ENCODE measurements at places on chromosomes 13 and 19.
A peak's percentile ranks its signal among the peaks of the same experiment; 100 is the strongest.

GRCh38 chr13:112928020-112928971 lies 40.7 kb upstream of the MCF2L start:
- peak; percentile 10 for DNase-seq

- DNase-seq, result peak; percentile 46
Measured at GRCh38 chr19:47230054-47230920, 712 bp downstream of the BBC3 start.

DNA sequence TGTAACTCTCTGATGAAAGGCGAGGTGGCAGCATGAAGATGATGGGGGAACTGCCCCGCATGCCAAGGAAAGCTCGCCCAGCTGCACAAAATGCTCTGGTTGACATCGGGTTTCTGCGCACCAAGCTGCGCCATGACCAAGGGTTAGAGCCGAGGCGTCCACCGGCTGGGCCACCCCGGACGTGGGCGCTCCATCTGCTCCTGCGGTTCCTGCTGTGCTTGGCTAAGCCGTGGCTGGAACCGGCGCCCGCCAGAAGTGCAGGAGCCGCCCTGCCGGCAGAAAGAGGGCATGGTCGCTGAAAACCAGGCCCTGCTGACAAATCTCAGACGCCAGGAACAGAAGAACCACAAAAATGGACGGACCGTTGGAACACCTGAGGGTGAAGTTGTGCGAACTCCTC lies 57.9 kb downstream of the ZNF100 start:
- DNase-seq, result no peak

DNA sequence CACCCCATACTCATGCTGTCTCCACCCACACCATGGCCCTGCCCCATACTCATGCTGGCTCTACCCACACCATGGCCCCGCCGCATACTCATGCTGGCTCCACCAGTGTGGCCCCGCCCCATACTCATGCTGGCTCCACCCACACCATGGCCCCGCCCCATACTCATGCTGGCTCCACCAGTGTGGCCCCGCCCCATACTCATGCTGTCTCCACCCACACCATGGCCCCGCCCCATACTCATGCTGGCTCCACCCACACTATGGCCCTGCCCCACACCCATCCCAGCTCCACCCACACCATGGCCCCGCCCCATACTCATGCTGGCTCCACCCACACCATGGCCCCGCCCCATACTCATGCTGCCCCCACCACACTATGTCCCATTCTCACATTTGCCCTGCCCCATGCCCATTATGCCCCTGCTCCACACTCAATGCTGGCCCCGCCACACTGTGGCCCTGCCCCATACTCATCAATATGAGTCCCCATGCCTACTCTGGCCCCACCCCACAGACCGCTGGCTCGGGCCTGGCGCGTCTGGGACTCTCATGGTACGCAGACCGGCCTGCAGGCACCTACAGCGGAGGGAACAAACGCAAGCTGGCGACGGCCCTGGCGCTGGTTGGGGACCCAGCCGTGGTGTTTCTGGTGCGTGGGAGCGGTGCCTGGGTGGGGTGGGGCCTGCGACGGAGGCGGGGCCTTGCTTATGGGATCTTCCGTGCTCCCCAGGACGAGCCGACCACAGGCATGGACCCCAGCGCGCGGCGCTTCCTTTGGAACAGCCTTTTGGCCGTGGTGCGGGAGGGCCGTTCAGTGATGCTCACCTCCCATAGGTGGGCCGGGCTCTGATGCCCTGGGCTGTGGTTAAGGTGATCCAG lies 3.7 kb upstream of the ARHGAP45 start:
- no peak for DNase-seq

GRCh38 chr19:41341669-41342490 lies 11.8 kb downstream of the TGFB1 start:
- no peak for DNase-seq

- DNase-seq, result peak; percentile 28
Measured at GRCh38 chr19:44644402-44645016, 799 bp downstream of the PVR start.

DNA sequence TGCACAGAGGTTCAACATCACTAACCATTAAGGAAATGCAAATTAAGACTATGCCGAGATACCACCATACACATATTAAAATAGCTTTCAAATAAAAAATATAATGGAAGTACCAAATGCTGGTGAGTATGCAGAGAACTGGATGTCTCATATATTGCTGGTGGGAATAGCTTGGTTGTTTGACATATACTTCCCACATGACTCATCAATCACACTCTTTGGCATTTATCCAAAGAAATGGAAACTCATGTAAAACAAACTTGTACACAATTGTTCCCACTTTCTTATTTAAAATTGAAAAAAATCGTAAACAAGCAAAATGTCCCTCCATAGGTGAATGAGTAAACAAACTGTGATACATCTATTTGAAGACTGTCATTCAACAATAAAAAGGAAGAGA lies 982.6 kb upstream of the ATXN8OS start:
- no peak for DNase-seq

DNA sequence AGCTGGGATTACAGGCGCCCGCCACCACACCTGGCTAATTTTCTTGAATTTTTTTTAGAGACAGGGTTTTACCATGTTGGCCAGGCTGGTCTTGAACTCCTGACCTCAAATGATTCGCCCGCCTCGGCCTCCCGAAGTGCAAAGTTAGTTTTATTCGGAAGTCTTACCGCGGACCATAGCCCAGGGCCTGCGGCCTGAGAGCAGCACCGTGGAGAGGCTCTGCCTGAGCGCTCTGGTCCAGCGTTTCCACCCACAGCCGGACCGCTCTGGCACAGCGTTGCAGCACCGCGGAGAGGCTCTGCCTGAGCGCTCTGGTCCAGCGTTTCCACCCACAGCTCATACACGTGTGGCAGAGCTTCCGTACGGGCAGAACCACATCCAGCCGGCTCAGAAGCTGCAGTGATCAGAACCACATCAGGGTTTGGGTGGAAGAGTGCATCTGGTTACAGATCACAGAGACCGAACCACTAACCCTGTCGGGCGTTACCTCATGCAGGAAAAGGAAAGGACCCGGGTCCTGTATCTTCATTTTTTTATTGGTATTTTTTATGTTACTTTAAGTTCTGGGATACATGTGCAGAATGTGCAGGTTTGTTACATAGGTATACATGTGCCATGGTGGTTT lies 102.4 kb upstream of the SOX1 start:
- no peak for DNase-seq

DNA sequence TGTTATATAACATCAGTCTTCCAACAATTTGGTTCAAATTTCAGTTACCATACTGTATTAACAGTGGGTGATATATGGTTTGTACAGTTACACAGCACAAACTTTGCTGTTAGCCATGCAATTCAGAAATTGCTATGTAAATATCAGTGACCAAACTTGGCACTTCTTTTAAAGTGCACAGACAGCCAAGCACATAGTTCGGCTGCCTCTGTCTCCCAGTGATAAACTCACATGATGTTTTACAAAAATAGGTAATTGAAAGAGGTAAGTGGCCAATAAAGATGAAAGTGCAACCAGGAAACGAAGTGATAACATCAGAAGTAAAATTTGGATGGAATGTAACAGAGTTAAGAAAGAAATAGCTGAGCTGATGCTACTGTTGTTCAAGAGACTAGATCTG lies 143.9 kb downstream of the PCDH9 start:
- DNase-seq, result no peak

- DNase-seq, result no peak
Measured at GRCh38 chr19:35457173-35457572, 9.1 kb downstream of the FFAR2 start.

DNA sequence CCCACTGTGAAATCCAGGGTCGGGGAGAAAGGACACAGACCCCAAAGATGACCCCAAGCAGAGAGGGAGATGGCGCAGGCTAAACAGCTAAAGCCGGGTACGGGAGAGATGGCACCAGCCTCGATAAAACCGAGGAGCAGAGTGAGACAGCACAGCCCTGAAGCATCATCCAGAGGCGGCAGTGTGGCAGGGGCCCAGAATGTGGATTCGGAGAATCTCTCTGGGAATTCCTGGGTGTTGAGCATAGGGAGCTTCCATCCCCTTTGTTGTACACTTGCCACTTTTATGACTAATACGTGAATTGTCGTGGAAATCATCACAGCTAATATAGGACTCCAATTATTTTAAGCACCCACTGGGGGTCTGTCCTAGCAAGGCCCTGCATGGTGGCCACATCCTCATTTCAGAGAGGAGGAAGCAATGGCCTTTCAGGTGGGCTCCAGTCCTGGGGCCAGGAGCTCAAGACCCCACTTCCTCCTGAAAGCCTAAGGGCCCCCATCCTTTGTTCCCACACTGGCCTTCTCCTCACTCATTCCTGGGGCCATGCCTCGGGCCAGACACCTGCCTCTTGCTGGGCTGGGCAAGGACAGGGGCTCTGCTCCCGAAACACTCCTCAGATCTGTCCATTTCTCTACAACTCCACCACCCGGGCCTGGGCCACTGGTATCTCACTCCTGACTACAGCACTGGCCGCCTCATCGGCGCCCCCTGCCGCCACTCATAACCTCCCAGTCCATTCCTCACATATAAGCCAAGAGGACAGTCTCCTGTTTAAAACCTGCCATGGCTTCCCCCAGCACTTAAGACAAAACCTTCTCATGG lies 29.3 kb upstream of the ATP1A3 start:
- peak; percentile 11 for DNase-seq

- DNase-seq, result peak; percentile 17
Measured at GRCh38 chr13:74819549-74819948, 662.4 kb downstream of the TBC1D4 start.

- no peak for DNase-seq
Measured at GRCh38 chr19:45186509-45187334, 8.1 kb downstream of the BLOC1S3 start.

- DNase-seq, result no peak
Measured at GRCh38 chr13:112446867-112447266, 70.7 kb downstream of the SPACA7 start.

GRCh38 chr13:37995092-37995491 lies 125.5 kb upstream of the TRPC4 start:
- peak; percentile 2 for DNase-seq

DNA sequence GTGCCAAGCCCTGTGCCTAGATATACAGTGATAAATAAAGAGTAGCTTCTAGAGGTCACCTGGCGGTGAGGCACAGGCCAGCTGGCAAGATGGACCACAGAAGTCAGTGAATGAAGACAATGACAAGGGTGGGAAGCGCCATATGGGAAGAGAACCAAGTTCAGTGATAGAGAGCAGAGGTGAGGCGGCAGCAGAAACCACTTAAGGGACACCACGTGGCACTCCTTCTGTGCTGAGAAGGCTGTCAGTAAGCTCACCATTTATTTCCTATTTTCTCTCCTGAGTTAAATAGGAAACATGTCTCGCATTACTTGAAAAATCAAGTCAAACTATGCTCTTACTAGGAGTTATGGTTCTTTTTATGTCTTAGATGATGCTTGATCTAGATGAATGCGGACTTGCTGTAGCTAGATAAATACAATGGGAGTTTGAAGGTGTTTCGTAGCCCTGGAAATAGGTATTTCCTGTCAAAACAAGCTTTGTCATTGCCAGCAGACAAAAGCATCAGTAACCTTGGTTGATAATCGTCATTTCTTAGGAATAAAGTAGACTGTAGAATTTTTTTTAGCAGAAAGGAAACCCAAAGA lies 17.8 kb downstream of the ALOX5AP start:
- DNase-seq, result no peak

GRCh38 chr13:101416181-101417042 lies at the start of gene NALCN:
TSS of gene NALCN (minus strand) at chr13:101416508. CDS start at chr13:101399126, 17,382 bp downstream.
- DNase-seq, result peak; percentile 20

- DNase-seq, result no peak
Measured at GRCh38 chr19:32828643-32829344, 40.8 kb downstream of the SLC7A9 start.

DNA sequence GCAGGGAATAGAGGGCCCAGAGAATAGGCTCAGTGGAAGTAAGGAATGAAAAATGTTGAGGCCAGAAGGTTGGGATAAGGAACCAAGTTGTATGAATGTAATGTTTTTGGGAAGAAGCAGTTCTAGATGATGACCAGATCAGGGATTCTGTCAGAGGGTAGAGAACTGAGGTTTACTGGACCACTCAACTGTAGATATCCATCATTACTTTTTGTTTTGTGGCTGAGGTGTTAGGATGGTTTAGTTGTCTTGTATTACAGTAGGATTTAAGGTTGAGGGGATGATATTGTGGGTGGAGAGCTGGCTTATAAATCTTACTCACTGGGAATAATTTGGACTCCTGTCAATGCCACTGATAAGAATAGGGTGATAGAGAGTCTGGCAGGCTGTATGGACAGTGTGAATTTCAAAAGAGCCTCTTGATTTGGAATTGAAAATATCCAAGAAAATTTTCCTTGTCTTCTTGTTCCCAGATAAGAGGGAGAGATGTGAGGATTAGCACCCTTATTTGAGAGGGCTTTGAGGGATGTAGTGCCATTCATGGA lies 22.6 kb downstream of the NDFIP2 start:
- DNase-seq, result no peak

DNA sequence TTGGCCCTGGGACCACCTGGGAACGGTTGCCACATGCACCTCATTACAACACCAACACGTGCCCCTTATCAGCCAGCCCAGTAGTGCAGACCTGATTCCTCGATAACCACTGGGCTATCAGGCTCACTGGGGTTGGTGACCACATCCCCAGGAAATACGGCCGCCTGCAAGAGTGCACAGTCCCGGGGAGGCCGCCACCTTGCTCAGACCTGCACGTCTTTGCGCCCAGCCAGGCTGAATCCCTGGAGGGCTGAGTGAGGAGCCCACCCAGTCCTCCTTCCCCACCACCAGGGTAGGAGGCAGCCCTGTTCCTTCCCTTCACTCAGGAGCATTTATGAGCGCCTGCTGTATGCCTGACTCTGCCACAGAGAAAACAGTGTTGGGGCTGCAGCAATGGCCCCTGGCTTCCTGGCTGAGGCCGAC lies 67.8 kb downstream of the CEBPG start:
- no peak for DNase-seq

GRCh38 chr19:33463199-33463598 lies 58.4 kb downstream of the PEPD start:
- DNase-seq, result no peak

DNA sequence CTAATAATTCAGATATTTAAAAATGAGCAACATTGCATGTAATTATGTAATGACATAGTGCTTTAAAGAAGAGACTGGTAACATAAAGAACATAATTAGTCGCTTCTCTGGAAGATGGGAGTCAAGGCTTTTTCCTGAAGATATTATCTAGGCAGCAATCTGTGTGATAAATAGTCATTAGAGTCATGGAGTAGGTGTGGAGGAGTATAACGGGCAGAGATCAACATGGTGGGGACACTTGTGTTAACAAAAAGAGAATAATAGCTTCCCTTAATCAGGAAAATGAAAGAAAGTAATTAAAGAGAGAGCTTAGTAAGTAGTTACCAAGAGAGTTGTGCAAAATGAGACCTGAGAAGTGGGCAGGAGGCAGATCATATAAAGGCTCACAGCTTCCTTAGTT lies 1417.1 kb upstream of the ATXN8OS start:
- no peak for DNase-seq

DNA sequence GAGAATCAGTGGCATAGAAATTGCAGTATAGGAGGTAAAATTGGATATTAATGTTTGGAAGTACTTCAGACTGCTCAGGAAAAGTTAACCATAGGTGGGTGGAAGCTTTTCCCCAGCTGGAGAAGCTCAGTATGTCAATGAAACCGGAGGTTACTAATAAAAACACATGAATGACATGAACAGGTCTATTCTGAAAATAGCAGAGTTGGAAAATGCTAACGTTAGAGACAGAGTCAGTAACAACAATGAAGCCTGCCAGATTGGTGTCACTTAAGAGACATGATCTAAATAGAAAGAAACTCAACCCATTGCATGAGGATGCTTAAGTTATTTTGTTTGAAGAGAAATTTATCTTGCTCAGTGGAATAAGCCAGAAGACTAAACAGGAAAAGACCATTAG lies 364.5 kb downstream of the DNAJC15 start:
- no peak for DNase-seq
